ENCODE measurements at places on chromosomes 6 and 20. TPM values are rescaled to one million over a fixed set of nuclear protein-coding genes. Genes with fewer than 3 reads are reported as not detected.

Gene FOXS1
- 9.3 TPM for total RNA-seq

Gene SLC25A27
- 1.5 TPM for total RNA-seq

Gene SFTA2
- total RNA-seq: not detected

Gene ZBP1
- total RNA-seq: not detected

Gene PLN
- total RNA-seq: 0.19 TPM

Gene EGFL8
- 1.4 TPM for total RNA-seq

Gene CNKSR3
- total RNA-seq: 2.7 TPM

Gene LPA
- under 0.01 TPM for total RNA-seq

Gene BMP5
- 1.1 TPM for total RNA-seq

Gene SOX4
- total RNA-seq: 16.1 TPM

Gene OR12D2
- total RNA-seq: not detected

Gene SLA2
- under 0.01 TPM for total RNA-seq

Gene LIN28B
- total RNA-seq: not detected

Gene C6orf132
- total RNA-seq: 1.2 TPM

Gene HLA-G
- total RNA-seq: not detected

Gene DOK5
- total RNA-seq: 35.9 TPM

Gene POU5F1
- 0.38 TPM for total RNA-seq

Gene SUMO4
- total RNA-seq: 0.58 TPM

Data from regular cardiac myocyte (primary cell).